Activated naive CD8-positive, alpha-beta T cell treated with anti-CD3 and anti-CD28 coated beads, Interleukin-2, amount 50 U/mL, for 24 hours (primary cell): ENCODE measurements at places on chromosomes 4 and X.

DNA sequence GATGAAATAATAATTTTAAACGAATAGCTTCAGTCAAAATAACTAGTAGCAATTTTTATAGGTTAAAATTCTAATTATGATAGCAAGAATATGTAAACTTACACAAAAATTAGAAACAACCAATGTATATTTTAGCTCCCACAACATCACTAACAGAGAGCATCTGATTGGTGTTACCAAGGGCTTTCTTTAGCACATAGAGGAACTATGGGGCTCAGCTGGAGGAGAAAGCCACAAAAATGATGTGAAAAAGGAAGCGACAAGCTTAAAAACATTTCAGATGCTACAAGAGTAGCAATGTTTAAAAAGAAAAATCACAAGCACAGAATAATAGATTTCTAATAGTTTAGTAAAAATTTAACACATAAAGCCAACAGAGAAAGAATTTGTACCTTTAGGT is 56.3 kb downstream of the ATP8A1 start:
- no peak for DNase-seq

GRCh38 chr4:37781131-37781455 is 45.4 kb upstream of the PGM2 start:
- DNase-seq = no peak

DNA sequence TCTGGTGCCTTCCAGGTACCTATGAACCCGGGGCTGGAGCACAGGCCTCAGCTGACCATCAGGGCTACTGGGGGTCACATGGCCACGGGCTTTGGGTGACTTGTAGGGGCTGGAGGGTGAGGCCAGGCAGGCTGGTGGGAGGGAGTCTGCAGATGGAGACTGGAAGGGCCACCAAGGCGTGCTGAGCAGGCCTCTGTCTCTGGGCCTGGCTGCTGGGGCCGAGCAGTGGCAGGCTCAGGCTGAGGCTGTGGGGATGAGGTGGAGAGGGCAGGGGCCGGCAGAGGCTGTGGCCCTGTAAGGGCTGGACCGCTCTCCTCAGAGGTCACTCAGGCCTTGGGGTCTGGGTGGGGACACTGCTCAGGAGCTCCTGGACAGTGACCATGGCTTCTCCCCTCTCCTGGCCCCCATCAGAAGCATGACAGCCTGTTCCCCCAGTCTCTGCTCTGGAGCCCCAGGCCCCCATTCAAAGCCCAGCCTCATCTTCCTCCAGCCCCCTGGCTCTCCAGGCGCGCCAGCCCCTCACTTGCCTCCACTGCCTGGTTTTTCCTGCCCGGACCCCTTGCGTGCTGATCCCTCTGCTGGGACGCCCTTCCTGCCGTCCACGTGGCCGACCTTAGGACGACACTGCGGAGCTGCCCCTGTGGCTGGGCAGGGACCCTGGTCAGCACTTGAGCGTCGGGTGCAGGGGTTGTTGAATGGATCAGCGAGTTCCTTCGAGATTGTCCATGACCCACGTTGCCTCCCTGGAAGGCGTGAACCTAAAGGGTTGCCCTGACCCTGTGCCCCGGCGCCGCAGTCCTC is 11.1 kb upstream of the NAT8L start:
- DNase-seq = no peak

DNA sequence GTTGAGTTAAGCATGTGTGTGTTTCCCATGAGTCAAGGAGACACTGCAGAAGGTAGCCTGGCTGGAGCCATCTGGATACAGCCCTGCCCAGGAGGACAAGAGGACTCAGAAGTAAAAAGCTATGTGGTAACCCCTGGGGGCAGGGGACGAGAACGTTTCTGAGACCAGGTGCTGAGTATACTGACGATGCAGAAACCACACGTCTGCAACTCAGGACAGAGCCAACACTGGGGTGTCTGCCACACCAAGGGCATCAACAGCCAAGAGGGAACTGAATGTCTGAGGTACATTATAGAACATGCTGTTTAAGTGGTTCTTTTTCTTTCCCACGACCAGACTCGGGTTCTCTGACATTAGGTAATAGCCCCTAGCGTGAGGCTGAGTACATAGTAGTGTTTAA is 94.1 kb upstream of the GPR34 start:
- DNase-seq = no peak

DNA sequence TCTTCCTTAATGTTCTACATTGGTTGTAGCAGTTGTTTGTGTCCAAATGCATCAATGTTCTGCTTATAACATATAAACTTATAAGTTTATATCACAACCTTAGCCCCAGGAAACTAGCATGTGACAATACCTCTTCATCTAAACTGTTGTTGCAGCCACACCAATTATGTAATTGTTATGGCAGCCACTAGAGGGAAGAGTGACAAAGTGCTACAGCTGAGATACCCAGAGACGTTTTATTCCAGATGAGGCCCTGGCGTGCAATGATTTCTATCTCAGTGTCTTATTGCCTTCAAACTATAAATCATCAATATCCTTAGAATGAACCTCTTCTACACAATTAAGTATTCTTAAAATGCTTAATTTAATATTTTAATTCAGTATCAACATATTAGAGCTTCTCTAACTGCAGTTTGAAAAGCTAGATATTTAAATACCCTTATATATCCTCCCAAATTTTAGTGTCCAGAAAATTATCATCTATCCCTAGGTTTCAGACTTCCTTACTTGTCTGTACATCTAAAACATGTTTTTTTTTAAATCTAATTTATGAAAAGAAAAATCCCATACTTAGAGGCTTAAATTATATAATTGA is 171.6 kb downstream of the PCDH10 start:
- DNase-seq = no peak

DNA sequence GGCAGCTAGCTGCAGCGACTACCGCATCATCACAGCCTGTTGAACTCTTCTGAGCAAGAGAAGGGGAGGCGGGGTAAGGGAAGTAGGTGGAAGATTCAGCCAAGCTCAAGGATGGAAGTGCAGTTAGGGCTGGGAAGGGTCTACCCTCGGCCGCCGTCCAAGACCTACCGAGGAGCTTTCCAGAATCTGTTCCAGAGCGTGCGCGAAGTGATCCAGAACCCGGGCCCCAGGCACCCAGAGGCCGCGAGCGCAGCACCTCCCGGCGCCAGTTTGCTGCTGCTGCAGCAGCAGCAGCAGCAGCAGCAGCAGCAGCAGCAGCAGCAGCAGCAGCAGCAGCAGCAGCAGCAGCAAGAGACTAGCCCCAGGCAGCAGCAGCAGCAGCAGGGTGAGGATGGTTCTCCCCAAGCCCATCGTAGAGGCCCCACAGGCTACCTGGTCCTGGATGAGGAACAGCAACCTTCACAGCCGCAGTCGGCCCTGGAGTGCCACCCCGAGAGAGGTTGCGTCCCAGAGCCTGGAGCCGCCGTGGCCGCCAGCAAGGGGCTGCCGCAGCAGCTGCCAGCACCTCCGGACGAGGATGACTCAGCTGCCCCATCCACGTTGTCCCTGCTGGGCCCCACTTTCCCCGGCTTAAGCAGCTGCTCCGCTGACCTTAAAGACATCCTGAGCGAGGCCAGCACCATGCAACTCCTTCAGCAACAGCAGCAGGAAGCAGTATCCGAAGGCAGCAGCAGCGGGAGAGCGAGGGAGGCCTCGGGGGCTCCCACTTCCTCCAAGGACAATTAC is 1.4 kb downstream of the AR start:
- DNase-seq = no peak

GRCh38 chrX:41412261-41413081 is 34.7 kb upstream of the NYX start:
- no peak for DNase-seq

GRCh38 chr4:1345903-1346780 is 866 bp upstream of the UVSSA start:
- peak; percentile 48 for DNase-seq

GRCh38 chr4:82851885-82852750 is 38.8 kb downstream of the SEC31A start:
- DNase-seq = no peak

DNA sequence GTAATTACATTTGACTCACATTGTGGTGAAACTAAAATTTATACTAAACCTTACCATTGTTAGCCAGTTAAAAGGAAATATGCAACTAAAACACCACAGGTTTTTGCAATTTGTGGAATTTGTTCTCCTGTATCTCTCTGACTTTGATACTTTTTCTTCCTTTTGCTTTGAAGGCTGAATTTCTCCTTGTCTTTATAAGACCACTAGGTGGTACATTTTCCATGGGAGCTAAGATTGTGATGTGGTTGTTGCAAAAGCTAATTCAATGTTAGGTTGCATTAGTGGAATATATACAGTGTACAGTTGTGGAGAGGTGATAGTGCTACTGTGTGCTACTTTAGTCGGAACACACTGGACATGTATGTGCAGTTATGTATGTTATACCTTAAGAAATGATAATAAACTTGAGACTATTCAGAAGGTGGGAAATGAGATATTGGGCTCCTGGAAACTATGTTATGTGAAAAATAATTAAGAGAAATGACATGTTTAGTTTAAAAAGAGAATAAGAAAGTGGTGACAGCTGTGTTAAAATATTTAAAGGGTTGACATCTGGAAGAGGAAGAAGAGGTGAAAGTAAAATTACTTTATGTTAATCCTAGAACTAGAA is 70.3 kb downstream of the ARL9 start:
- DNase-seq = no peak

DNA sequence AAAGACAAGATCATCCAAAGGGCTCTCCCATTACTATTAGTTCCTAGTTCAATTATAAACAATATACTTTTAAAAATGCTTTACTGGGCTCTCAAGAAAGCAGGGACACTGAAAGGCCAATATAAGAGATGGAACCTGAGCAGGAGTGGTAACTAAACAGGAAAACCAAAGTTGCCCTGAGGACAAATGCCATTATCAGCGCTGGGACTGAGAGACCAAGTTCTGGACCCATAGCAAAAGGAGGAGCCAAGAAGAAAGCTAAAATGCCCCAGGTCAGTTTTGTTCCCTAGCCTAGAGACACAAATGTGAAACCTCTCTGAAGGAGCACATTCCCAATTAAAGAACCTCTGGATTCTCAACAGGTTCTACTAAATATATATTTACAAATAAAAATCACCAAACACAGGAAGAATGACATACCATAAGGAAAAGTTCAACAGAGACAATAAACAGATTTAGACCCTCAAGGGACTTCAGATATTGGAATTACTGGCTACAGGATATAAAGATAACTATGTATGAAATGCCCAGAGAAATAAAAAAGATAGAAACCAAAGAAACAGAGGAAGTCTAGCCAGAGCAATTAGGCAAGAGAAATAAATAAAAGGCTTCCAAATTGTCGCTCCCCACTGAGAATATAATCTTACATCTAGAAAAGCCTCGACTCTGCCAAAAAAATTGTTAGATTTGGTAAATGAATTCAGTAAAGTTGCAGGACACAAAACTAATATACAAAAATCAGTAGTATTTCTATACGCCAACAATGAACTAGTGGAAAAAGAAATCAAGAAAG is 67.1 kb downstream of the KLHL8 start:
- DNase-seq = no peak

DNA sequence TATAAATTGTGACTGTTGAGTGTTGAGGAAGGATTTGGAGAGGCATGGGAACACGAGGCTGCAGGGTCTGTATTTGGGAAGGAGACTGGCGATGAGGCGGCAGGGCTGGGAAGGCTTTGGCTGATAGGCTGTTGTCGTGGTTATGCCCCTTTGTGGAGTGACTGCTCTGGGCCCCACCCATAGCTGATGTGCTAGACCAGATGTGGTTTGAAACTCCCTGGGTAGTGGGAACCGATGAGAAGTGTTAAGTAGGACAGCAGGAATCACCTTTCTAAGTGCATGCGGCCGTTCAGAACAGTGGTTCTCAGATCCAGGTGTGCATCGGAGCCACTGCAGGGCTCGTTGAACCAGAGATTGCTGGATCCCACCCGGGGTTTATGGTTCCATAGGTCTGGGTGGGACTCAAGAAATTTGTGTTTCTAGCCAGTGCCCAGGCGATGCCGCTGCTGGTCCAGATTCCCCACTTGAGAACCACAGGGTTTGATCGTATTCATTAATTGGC is 42.3 kb downstream of the TBC1D14 start:
- DNase-seq = no peak

DNA sequence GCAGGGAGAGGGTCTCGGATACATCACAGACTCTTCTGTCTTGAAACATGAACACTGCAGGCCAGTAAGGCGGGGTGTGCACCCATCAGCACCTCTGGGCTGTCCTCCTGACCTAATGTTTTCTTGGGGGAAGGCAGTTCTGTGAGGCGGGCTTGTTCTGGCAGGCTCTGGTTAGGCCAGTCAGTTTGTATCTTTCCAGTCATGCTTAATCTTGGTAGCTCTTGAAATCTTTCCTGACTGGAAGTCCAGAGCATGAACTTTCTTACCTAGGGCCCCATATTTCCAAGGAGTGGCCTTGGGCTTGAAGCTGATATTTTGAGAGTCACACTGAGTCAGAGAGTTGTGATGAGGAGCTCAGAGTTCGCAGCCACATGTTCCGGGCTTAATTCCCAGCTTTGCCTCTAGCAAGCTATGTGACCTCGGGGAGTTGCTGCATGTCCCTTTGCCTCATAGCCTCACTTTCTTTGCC is 54.2 kb upstream of the RASSF6 start:
- DNase-seq = no peak

DNA sequence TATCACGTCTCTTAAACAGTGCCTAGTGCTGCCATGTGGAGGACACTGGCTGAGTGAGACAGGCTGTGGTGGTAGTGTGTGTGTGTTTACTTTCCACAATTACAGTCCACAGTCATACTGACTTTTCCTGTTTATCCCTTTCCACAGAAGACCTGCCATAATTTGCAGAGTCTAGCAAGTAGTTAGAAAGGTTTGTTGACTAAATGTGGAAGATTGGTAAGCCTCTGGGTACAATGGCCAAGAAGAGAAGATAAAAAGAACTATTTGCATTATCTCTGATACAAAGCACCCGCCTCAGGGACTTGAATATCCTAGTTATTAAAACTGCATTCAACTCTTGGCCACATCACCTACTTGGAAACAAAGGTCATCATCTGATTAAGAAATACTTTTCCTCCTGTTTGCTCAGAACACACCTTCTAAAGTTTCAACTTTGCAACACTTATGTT is 89.1 kb downstream of the FAM13A start:
- DNase-seq = no peak

GRCh38 chrX:38664285-38664684 is 102.9 kb downstream of the TSPAN7 start:
- no peak for DNase-seq

GRCh38 chr4:111748157-111748556 is 397.1 kb upstream of the FAM241A start:
- DNase-seq = no peak

DNA sequence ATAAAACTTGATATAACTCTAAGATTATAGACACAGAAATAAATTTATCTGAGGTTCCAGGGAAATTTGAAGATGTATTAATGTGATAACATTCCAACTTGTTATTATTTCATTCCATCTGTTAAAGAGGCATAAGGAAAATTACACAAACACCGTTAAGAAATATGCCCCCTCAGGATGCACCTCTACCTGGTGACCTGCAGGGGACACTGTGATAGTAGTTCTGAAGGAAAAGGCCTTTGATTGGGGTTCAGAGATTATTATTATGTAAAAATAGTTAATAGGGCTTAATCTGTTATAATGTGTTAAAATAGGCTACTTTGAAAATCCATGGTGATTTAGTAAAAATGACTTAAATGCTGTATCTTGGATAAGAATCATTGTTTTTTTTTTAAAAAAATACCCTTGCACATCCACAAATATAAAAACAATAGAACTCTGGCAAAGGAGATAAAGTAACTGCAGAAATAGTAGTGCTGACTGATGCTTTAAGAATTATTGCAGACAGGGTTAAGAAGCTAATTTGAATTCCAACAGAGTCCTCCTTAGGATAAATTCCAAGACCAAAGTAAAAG is 6.1 kb upstream of the ABRAXAS1 start:
- DNase-seq = no peak
